GM12892 (cell line): ENCODE measurements at places on chromosomes 3 and 15.

DNA sequence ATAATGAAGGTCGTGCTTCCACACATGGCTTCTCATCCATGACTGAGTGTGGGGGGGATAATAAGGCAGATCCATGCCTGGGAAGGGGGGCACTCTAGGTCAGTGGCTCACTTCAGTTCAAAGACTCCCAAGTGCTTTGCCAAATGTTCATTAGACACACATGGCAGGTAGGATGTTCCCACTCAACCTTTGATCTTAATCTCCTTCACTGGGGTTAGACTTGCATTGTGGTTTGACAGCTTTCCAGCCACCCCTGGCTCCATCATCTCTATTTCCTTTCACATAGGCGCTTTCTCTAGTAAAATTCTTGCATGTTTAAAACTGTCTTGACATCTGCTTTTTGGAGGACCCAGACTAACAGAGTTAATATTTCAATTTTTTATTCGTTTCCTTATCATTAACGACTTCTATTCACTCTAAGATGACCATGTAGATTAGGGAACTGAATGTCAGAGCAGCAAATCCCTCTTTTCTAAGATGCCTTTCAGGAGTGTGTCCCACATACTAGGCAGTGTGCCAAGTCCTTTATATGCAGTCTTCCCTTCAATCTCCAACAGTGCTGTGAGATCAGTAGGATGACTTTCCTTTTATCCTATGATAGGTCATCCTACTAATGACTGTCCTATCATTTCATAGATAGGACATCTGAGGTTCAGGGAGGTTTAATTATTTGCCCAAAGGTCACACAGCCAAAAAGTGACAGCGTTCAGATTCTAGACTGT is 57.9 kb downstream of the BTD start:
- no peak for DNase-seq

- DNase-seq = no peak
These were observed 30.6 kb downstream of the SNRK start for GRCh38 chr3:43316783-43317460.

DNA sequence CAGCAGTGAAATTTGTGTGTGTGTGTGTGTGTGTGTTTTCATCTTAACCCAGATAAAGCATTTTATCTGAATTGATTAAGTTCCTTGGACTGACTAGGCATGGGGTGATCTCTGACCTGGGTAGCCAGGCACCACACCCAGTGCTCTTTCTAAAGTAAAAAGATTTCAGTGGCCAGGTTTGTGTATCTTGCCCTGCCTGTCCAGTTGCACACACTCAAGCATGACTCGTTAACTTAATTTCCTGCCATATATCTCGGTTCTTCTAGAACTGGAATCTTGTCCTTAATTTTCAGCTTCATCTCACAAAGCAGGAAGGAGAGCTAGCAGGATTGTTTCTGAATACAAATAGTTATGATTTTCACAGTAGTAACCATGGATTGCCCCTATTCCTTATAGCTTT is 17.0 kb downstream of the TM4SF18 start:
- DNase-seq = no peak

DNA sequence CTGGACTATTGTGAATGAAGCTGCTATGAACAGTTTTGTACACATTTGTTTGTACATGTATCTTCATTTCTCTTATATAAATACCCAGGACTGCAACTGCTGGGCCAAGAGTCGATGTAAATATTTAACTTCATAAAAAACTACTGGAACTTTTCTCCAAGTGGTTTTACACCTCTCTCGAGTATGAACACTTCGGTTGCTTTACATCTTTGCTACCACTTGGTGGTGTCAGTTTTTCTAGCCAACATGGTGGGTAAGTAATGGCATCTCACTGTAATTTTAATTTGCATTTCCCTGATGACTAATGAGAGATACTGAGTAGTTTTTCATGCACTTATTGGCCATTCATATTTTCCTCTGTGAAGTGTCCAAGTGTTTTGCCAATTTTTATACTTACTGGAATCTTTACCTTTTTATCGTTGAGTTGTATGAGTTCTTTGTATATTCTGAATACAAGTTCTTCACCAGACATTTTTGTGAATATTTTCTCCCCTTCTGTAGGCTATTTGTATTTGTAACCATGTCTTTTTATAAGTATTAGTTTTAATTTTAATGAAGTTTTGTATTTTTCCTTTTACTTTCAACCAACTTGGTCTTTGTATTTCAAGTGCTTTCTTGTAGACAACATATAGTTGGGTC is 44.4 kb downstream of the PCOLCE2 start:
- no peak for DNase-seq

- no peak for DNase-seq
These were observed 153.0 kb upstream of the SMAD3 start for GRCh38 chr15:66912441-66912840.

GRCh38 chr15:68586274-68586961 is 7.6 kb downstream of the CORO2B start:
- DNase-seq = no peak

DNA sequence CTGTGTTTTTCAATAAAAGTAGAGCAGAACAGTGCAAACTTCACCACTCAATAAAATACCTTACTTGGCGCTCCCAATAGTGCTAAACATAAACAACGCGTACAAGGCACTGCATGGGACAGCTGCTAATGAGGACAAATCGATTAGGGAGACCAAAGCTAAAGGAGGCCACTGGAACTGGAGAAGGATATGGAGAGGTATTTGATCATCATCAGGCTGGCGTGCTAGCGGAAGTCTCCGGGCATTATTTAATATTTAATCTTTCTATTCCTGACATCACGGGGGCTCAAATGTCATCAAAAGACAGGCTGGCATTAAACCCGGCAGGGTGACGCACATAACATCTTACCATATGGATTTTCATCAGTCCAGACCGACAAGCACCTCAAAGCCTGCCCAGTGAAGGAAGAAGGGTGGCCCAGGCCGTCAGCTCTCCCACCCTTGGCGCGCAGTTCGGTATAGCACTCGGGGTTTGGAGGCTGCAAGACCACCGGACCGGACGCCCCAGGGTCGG is 604 bp downstream of the CCPG1 start:
- no peak for DNase-seq

DNA sequence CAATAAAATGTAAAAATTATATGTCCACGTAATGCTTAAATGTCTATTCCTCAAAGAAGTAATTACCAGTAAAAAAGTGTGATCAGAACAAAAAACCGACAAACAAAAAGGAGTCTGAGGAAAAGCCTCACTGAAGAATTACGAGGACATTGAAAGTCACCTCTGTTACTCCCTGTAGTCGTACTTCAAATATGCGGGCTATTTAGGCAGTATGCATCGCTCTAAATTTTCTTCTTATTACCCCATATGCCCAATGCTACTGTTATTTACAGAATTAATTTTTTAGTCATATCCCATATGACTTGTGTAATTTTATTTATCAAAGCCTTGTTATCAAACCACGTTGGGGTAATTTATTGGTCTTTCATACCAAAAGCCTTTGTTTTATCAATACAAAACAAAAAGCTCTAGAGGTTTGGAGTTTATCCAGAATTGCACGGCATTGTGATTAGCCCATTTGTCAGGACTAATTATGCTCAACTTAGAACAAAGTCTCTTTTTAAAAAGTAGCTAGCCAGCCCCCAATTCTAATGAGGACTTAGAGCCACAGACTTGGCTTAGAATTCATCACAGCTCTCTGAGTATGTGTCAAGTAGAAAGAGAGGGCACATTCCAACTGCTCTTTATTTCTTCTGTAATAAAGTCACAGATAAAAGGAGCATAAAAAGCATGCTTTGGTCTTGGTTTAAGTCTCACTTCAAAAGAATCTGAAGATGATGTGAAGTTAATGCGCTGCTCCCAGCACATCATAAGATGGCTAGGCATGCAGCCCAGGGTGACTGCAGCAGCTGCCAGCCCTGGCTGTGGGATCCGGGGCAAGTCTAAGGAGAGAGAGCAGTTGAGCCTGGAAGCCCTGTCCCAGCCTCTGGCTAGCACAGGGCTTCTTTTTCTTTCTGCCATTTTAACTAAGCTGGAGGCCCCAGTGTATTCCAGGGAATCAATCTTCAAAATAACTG is 521.0 kb downstream of the GABRG3 start:
- no peak for DNase-seq

DNA sequence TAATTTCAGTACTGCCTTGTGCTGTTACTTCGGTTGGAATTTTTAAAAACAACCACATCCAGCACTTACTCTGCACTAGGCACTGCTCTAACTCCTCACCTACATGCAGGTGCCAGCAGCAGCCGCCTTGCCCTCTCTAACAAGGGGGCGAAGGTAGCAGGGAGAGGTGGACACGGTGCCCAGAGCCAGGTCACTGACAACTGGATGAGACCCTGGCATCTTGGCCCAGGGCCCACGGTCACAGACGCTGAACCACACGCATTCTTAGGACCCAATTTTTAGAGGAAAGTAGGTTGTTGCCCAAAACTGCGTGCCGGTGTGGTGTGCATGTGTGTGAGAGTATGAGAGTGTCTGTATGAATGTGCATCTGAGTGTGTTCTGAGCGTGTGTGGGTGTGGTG is 63.4 kb upstream of the GATA2 start:
- no peak for DNase-seq

DNA sequence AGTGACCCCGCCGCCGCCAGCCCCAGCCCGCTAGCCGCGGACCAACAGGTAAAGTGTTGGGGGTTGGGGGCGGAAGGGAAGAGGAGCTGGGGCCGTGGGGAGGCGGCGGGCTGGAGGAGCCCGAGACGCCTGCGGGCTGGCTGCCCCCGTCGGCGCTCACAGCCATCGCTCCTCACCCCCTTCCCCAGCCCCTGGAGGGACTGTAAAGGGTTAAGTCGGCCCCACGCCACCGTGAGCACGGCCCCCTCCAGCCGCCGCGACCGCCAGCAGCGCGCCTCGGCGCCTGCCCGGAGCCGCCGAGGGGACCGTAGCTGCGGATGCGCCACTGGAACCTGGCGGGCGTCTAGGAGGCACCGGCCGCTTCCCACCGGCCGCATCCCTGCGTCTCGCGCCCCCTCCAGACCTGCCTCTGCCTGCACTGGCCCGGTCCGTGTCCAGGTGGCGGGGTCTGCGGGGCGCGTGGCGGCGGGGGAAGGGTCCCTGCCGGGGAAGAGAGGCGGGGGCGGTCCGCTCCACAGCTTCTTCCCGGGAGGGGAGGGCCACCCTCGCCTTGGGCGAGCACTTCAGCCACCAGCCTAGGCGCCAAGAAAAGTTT is 522 bp downstream of the MED12L start:
- DNase-seq = peak; percentile 38

- DNase-seq = no peak
These were observed 35.2 kb downstream of the NCEH1 start for GRCh38 chr3:172675441-172676193.

- DNase-seq = no peak
These were observed 17.1 kb upstream of the EHHADH start for GRCh38 chr3:185270956-185271332.

DNA sequence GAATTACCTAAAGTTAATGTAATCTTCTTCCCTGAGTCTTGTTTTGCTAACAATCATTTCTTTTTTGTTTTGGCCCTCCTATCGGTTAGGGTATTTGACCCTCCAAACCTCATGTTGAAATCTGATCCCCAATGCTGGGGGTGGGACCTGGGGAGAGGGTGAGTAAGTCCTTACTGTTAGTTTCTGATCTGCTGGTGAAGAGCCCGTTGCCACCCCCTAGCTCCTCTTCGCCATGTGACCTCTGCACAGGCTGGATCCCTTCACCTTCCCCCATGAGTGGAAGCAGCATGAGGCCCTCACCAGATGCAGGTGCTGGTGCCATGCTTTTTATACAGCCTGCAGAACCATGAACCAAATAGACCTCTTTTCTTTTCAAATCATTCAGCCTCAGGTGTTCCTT is 62.8 kb upstream of the ADCY5 start:
- no peak for DNase-seq

DNA sequence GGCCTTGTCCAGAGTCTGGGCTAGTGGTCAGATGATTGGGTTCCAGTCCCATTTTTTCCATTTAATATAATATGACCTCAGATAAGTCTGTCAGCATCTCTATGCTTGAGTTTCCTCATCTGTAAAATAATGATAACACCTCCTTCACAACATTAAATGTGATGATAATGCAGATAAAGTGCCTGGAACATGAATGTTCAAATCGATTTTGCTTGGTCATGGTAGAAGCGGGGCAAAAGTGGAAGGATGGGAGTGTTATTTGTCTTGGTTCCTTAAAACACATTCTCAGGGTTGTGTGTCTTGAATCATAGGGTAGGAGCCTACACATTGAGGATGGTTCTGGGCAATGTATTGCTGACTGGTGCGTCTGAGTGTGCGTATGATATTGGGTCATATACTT is 16.9 kb downstream of the ARIH2 start:
- DNase-seq = no peak
